ENCODE measurements at places on chromosomes 12 and 14. TPM values are rescaled to one million over a fixed set of nuclear protein-coding genes. Genes with fewer than 3 reads are reported as not detected.
A peak's percentile ranks its signal among the peaks of the same experiment; 100 is the strongest.

The TSHR gene
- not detected for total RNA-seq

The KRT81 gene
- total RNA-seq = not detected

The DPPA3 gene
- total RNA-seq = not detected

The TGM1 gene
- total RNA-seq = not detected

The PLEKHD1 gene
- 0.69 TPM for total RNA-seq

The PLCZ1 gene
- total RNA-seq = not detected

The GDF3 gene
- total RNA-seq = not detected

The ZDHHC22 gene
- total RNA-seq = not detected

The DNAI7 gene
- total RNA-seq = not detected

DNA sequence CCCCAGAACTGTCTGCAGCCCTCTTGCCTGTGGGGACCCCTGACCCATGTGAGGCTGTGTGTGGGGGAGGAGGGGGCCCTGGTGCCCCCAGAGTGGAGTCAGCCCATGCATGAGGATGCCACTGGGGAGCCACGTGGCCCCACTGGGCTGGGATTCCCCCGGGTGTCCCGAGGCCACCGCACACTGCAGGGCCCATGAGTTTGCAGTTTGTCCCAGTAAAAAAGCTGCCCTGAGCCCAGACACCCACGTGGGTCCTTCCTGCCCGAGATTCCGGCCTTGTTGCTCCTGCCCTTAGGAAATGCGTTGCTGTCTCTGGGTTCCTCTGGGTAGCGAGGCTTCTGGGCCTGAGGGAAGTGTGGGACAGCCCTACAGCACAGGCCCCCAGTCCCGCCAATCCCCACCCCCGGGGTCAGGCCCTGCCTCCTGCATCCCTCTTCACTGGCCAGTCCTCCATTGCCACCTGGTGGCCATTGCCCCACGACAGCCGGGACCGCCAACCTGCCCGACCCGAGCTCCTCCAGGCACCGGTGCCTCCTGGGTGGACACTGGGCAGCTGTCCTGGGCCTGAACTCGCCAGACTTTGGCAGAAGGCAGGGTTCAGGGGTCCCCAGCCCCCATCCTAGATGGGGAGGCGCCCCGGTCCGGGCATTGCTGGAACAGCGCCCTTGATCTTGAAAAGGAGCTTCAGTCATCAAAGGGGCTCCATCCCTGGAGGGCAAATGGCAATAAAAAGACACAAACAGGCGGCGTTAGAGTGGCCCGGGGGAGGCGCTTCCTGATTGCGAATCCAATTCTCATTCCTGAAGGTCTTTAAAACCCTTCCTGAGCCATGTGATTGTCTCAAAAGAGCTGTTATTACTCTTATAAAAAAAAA, 15.6 kb upstream of the C14orf180 start:
- H3K4me3 ChIP-seq = no peak overlapping the region
- no peaks in the 10 kb centered on the region for H3K4me1 ChIP-seq
- peaks cover 42% of the 10 kb centered on the region for H3K27me3 ChIP-seq
- no peak overlapping the region for H3K27ac ChIP-seq

DNA sequence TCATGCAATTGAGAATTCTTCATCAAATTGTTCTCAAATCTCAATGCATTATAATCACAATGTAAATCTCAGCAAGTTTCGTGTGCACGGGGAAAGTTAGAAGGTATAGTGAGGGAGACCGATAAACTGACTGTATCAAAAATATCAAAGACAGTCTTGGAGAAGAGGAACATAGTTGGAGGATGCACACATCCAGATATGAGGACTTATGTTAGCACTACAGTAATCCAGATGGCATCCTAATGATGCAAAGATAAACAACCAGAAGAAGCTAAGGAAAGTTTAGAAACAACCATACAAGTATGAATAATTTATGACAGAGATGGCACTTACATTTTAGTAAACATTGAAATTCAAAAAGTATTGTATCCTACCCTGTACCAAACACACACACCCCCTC, 760.1 kb downstream of the RPS29 start:
- no peak for DNase-seq
- H3K36me3 ChIP-seq = no peaks in the 10 kb centered on the region
- no peaks in the 10 kb centered on the region for H3K4me1 ChIP-seq
- H3K27ac ChIP-seq = no peak overlapping the region

DNA sequence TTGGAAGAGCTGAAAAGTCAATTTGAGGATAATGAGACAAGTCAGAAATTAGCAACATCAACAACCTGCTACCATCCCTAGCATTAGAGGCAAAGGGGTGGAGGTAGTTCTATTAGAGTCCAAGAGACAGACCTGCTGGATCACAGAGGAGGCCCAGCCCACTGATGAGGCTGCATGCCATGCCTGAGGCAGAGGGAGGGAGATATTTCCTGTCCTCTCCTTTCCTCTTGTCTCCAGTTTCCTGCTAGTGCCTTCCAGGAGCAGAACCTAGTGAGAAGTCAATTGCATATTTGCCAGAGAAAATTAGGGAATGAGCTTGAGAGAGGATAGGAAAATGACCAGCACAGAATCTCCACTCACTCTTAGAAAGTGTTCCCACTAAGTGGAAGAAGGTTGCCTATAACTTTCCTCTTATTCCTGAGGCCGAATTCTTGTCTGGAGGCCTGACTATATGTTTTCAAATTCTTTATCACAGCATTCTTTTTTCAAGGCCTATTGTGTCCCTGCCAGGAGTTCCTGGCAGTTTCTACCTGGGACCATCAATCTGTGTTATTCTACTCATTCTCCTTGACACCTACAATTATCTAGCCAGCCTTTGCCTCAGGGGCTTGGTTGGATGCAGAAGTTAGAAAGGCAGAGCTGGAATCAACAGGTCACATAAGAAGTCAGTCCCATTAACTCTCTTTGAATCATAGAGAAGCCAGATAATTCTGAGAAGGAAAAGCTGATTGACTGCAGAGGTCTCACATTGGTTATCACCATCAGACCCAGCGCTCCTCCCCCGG, 121.9 kb downstream of the EMP1 start:
- H3K4me3 ChIP-seq = no peak overlapping the region
- DNase-seq = no peak
- H3K36me3 ChIP-seq = no peaks in the 10 kb centered on the region
- no peak overlapping the region for H3K27ac ChIP-seq
- no peaks in the 10 kb centered on the region for H3K27me3 ChIP-seq

- peaks cover 63% of the 10 kb centered on the region for H3K4me1 ChIP-seq
- H3K36me3 ChIP-seq = no peaks in the 10 kb centered on the region
- peak; percentile 66 for DNase-seq
- H3K27me3 ChIP-seq = no peaks in the 10 kb centered on the region
Observed at GRCh38 chr12:57896434-57897201, 44.7 kb upstream of the ATP23 start.

- peaks cover 1% of the 10 kb centered on the region for H3K27me3 ChIP-seq
- H3K4me3 ChIP-seq = no peak overlapping the region
- DNase-seq = peak; percentile 38
- no peaks in the 10 kb centered on the region for H3K36me3 ChIP-seq
- peak overlapping the region; percentile 99 for H3K27ac ChIP-seq
Observed at GRCh38 chr12:54012631-54013409, 4.0 kb downstream of the HOXC8 start.

DNA sequence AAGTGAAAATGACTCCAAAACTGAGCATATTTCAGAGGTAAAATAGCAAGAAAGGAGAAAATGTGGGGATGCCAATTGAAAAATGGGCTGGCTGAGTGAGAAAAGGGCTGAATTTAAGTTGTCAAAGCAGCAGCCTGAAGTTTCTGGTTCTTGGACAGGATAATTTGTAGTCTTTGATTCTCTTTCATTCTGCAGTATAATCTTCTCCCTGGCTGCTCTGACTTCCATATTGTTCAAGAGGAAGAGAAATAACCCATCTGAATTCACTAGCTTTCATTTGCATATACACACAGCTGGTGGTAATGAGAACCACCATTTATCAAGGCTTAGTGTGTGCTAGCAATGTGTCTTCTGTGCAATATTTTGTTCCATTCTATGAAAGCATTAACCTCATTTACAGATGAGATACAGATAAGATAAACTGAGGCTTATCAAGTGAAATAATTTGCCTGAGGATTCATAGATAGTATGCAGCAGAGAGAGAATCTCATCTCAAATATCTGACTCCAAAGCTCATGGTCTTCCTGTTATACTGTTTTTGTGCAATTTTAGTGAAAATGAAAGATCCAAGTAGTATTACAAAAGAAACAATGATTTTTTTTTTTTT, 184.2 kb downstream of the TMTC2 start:
- DNase-seq = no peak
- no peak overlapping the region for H3K27ac ChIP-seq
- H3K36me3 ChIP-seq = no peaks in the 10 kb centered on the region
- H3K4me3 ChIP-seq = no peak overlapping the region
- no peaks in the 10 kb centered on the region for H3K27me3 ChIP-seq

GRCh38 chr14:50045039-50045711, 71.2 kb downstream of the VCPKMT start:
- H3K4me3 ChIP-seq = no peak overlapping the region
- peak; percentile 78 for DNase-seq
- no peaks in the 10 kb centered on the region for H3K36me3 ChIP-seq
- peak overlapping the region; percentile 56 for H3K27ac ChIP-seq

- no peak overlapping the region for H3K27ac ChIP-seq
- peaks cover 8% of the 10 kb centered on the region for H3K4me1 ChIP-seq
- DNase-seq = no peak
- H3K27me3 ChIP-seq = no peaks in the 10 kb centered on the region
- H3K36me3 ChIP-seq = peaks cover 28% of the 10 kb centered on the region
Observed at GRCh38 chr12:103774977-103775560, 66.0 kb downstream of the NT5DC3 start.

- H3K4me3 ChIP-seq = no peak overlapping the region
- H3K4me1 ChIP-seq = peaks cover 50% of the 10 kb centered on the region
- no peaks in the 10 kb centered on the region for H3K27me3 ChIP-seq
Observed at GRCh38 chr14:93936245-93936644, 9.1 kb downstream of the FAM181A start.

GRCh38 chr14:35858521-35859209, 32.5 kb downstream of the BRMS1L start:
- DNase-seq = no peak
- no peak overlapping the region for H3K27ac ChIP-seq
- H3K27me3 ChIP-seq = no peaks in the 10 kb centered on the region

DNA sequence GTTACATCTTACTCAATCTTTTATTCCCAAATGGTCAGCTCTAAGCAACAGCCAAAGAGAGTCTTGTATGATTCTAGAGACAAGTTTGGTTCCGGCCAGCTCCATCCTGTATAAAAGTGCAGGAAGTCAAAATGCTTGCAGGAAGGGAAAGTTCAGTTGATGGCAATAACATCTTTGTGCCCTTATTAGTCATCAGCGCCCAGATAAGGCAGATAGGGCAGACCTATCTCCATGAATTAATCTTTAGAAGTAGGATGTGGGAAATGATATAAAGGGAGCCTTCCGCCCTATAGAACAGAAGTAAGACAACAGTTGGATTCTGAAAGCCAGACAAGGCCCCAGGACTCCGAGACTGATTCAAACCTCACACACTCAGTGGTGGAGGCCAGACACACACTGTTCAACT, 6.4 kb downstream of the GNS start:
- H3K4me3 ChIP-seq = no peak overlapping the region
- no peak for DNase-seq
- peaks cover 2% of the 10 kb centered on the region for H3K4me1 ChIP-seq
- H3K27me3 ChIP-seq = no peaks in the 10 kb centered on the region
- no peak overlapping the region for H3K27ac ChIP-seq

DNA sequence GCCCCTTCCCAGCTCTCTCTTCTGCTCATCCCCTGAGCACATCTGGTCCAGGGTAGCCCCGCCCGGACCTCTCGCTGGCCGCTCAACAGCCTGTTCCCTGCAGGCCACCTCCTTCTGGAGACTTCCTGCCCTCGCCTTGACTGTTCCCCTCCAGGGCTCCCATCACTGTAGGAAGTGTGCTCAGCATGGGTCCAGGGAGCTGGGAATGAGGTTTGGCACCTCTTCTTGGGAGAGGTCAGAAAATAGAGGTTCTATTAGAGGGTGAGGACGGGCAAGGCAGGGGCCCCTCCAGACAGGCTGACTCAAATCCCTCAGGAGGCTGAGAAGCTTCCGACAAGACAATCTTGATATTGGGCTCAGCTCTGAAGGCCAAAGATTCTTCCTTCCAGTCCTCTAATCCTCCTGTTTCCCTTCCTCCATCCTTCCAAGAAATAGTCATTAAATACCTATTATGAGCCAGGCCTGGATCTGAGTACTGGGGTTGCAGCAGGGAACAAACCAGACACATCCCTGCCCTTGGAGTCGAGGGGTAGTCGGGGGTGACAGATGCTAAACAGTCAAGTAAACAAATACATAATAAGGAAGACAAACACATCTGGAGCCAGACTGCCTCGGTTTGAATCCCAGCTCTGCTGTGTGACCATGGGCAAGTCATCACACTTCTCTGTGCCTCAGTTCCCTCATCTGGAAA, 30.6 kb downstream of the CMKLR1 start:
- no peaks in the 10 kb centered on the region for H3K36me3 ChIP-seq
- no peak overlapping the region for H3K27ac ChIP-seq
- no peak for DNase-seq
- H3K27me3 ChIP-seq = no peaks in the 10 kb centered on the region
- no peak overlapping the region for H3K4me3 ChIP-seq
- H3K4me1 ChIP-seq = peaks cover 2% of the 10 kb centered on the region

DNA sequence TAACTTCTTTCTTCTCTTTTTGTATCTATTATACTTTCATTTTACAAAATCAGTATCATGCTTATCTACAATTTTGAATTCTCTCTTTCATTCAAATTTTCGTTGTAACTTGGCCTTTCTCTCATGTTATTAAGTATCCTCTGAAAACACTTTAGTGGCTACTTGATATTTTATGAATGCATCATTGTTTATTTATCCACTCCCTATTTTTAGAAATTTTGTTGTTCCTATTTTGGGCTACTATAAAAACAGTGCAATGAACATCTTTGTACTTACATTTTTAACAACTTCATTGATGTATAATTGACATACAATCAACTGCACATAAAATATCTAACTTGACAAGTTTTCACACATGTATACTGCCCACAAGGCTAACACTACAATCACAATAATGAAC, 44.0 kb upstream of the AMIGO2 start:
- no peak overlapping the region for H3K4me3 ChIP-seq
- no peaks in the 10 kb centered on the region for H3K36me3 ChIP-seq
- H3K4me1 ChIP-seq = no peaks in the 10 kb centered on the region
- no peak overlapping the region for H3K27ac ChIP-seq

GRCh38 chr12:118429688-118430383, 53.5 kb downstream of the SUDS3 start:
- DNase-seq = no peak
- H3K36me3 ChIP-seq = no peaks in the 10 kb centered on the region
- H3K27ac ChIP-seq = no peak overlapping the region
- H3K4me1 ChIP-seq = no peaks in the 10 kb centered on the region
- H3K27me3 ChIP-seq = no peaks in the 10 kb centered on the region

DNA sequence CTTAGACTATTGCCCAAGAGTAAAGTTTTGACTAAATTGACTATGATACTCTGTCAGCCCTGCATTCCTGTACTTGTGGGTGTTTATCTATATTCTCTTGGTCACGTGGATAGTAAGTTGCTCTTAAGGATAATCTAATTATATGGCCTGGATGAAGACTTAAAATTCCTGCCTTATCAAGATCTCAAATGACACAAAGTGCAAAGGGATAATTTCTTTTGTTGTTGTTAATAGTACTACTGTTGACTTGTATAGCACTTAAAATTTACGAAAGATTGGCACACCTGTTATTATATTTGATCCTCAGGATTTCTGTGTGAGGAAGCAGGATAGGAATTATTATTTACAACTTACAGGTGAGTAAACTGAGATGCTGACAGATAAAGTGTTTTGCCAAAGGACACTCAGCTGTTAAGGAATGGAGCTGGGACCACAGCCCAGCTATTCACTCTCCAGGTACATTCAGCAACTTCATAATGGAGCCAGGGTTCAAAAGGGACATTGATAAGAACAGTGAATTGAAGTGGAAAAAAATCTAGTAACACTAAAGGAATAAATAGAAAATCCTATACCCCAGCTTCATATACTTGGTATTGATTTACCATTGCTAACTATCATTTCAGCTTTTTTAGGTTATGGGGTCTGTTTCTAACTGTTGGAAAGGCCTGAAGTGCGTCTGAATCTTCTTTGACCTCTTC, 53.4 kb upstream of the EVL start:
- peaks cover 8% of the 10 kb centered on the region for H3K4me1 ChIP-seq
- no peaks in the 10 kb centered on the region for H3K27me3 ChIP-seq
- no peaks in the 10 kb centered on the region for H3K36me3 ChIP-seq
- no peak overlapping the region for H3K27ac ChIP-seq

Data from psoas muscle (tissue), 8 donors.